ENCODE measurements at places on chromosomes 2 and 18. TPM values are rescaled to one million over a fixed set of nuclear protein-coding genes. Genes with fewer than 3 reads are reported as not detected.

- no peaks in the 10 kb centered on the region for H3K27me3 ChIP-seq
- no peak overlapping the region for H3K4me3 ChIP-seq
- H3K27ac ChIP-seq, result no peak overlapping the region
- no peak for DNase-seq
These were observed 172.5 kb upstream of the CREB1 start for GRCh38 chr2:207357216-207357615.

DNA sequence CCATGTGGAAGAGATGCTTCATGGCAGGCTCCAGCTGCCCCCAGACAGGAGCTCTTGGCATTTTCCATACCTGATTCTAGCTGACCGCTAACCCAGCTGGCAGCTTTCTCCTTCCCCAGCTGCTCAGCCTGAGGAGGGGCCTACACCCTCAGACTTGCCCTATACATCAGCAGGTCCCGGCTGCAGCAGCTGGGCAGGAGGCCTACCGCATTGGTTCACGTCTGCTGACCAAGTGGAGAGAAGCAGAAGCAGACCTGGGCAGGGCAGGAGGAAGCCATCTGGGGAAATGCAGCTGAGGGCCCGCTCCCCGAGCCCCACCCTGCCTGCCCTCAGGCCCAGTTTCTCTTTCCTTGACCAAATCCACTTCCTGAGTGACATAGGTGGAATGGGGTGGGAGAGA lies 50.7 kb downstream of the LBH start:
- no peak overlapping the region for H3K4me3 ChIP-seq
- no peak for DNase-seq
- H3K27me3 ChIP-seq, result no peaks in the 10 kb centered on the region
- no peaks in the 10 kb centered on the region for H3K36me3 ChIP-seq
- H3K27ac ChIP-seq, result no peak overlapping the region
- no peaks in the 10 kb centered on the region for H3K4me1 ChIP-seq

Gene SLC4A3
- polyA plus RNA-seq, result not detected

Gene UGT1A5
- not detected for polyA plus RNA-seq

DNA sequence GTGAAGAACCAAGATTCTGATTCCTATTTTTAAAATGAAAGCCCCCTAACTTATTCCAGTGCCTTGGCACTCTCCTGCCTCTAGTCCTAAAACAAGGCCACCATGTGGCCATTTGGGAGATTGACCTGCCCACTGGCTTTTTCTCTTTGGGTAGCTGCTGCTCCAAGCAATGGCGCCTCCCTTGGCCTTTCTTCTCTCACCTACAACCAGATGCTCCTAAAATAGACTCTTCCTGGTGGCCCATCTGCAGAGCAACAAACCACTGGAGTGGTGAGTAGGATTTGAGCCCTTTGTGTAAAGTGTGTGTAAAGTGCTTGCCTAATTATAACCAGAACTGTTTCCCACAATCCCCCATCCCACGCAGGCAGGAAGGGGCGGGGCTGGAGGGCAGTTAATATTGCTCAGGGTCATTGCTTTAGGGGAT lies 114.2 kb downstream of the FHOD3 start:
- DNase-seq, result no peak
- no peaks in the 10 kb centered on the region for H3K36me3 ChIP-seq
- H3K4me1 ChIP-seq, result no peaks in the 10 kb centered on the region
- no peak overlapping the region for H3K4me3 ChIP-seq
